ENCODE measurements at places on chromosomes 7 and 10. TPM values are rescaled to one million over a fixed set of nuclear protein-coding genes. Genes with fewer than 3 reads are reported as not detected.
A peak's percentile ranks its signal among the peaks of the same experiment; 100 is the strongest.

The SLC13A1 gene
- total RNA-seq, result not detected

The CHPF2 gene
- total RNA-seq, result 47.4 TPM

The IKZF5 gene
- total RNA-seq, result 7.1 TPM

DNA sequence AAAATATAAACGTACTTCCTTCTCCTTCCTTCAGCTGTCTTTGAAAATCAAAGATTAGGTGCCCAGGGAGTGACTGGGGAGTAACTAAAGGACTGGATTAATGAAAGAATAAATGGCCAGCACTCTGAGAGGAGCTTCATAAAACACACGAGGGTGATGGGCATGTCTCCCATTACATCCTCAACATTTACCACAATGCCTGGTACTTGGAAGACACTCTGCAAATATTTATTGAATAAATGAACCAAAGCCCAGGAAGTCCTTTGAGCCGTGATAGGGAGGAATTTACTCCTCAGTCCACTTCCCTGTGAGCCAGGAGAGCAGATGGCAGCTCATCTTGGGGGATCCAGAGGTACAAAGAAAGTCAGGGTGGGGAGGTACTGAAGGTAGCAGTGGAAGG, 96.3 kb downstream of the RAB11FIP2 start:
- DNase-seq, result no peak
- H3K36me3 ChIP-seq, result no peaks in the 10 kb centered on the region
- no peaks in the 10 kb centered on the region for H3K4me1 ChIP-seq
- H3K4me3 ChIP-seq, result no peak overlapping the region
- H3K27ac ChIP-seq, result no peak overlapping the region
- H3K27me3 ChIP-seq, result peaks cover 7% of the 10 kb centered on the region

DNA sequence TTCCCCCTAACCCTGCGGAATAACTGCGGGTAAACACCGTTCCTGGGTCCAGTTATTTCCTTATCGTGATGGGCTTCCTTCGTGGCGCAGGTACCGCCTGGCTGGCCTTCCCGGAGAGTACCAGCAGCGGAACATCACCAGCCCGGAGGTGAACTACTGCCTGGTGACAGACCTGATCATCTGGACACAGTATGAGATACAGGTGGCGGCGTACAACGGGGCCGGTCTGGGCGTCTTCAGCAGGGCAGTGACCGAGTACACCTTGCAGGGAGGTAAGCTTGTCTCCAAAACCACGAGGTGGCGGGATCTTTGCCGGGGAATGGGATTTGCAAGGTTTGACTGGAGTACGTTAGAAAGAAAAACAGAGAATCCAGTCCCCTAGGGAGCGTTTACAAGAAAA, 665.0 kb upstream of the FOXK1 start:
- H3K27ac ChIP-seq, result no peak overlapping the region
- H3K4me1 ChIP-seq, result no peaks in the 10 kb centered on the region
- H3K4me3 ChIP-seq, result no peak overlapping the region
- peaks cover 97% of the 10 kb centered on the region for H3K27me3 ChIP-seq

DNA sequence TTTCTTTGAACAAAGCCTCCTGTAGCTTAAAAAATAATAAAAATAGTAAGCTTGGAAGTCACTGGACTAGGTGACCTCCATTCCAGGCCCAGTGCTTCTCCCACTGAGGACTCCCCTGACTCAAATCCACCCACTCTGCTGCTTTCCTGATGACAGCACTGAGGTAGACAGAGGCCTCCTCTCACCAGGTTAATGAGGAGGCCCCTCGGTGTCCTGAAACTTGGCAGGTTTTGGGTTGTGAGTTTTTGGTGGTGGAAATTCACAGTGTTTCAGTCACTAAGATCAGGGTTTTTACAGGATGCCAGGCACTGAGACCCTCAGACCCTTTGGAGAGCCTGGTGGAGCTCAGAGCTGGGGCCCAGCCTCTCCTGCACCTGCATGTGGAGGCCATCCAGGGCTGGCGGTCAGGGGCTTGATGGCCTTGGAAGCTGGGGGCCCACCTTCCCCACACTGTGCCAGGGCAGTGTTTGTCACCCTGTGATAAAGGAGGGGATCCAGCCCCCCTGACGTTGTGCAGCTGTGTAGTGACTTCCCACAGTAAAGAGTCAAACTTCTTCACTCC, 19.1 kb downstream of the TSPAN14 start:
- H3K27ac ChIP-seq, result peak overlapping the region; percentile 91
- H3K27me3 ChIP-seq, result no peaks in the 10 kb centered on the region
- peak overlapping the region; percentile 7 for H3K4me3 ChIP-seq
- no peak for DNase-seq

DNA sequence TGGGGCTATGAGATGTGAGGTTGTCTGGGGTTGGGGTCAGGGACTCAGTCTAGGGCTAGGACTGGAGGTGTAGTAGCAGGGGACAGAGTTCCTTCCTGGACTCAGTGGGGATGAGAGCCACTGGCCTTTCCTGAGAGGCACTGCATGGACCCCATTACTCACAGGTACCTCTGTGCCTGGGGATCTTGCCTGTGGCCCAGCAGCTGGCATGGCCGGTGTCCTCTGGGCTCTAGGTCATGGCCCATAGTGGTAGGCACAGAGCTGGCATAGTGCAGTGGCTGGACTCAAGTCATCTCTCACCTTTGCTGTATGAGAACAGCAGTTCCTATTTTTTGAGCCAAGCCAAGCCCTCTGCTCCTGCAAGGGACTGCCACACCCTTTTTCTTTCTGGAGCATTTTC, 51.9 kb downstream of the NEURL1 start:
- H3K27ac ChIP-seq, result no peak overlapping the region
- DNase-seq, result no peak
- H3K4me1 ChIP-seq, result peaks cover 21% of the 10 kb centered on the region
